ENCODE measurements at places on chromosomes 3 and 15.

DNA sequence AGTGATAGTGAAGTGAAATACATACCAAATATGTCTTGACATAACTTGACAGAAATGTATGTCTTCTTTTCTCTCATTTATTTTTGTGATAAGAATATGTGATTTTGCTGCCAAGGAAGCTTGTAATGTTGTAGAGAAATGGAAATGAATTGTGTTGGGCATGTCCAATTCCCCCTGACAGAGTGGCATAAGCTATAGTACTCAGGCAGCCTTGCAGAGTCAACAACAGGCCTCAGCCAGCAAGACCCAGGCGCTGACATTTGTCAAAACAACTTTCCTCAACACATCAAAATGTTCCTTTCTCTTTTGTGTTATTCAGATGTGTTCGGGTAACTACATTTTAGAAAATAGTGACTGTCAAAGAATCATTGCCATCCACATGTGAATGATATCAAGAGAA is 538.1 kb upstream of the ATP11B start:
- no peak for DNase-seq

DNA sequence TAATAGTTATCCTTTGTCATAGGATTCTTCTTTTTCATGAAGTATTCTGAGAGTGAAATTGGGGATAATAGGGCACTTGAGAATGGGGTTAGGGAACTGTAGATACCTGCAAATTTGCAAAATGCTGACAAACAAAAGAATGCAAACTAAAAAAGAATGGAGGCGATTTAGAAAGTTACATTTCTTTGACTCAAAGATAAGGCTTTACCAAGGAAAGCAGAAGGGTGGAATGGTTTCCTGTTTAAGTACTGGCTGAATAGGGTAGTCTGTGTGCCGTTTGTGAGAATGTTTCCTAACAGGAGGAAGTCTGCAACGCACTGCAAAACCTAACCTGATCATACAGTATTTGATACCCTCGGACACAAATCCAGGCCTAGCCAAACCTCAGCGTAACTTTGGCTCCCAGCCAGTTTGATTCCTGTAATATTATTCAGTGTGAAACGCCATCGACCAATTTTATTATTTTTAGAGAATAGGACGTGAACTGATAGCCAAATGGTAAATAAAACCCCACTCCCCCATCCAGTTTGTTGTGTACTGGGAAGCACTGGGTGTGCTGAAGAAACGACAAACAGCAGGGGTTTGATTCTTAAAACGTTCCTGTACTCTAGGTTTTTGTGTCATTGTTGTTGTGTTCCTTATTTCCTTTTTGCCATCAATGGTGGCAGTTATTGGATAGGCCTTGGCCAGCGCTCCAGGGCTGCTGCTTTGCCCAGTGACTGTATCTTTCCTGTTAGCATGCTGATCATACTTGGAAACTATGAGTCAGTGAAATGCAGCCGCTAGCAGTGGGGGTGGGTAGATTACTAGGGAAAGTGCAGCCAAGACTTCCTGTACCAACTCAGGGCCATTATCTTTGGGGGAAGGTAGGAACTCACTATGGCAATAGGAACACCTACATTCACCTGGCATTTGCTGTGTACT is 148.0 kb upstream of the TBL1XR1 start:
- DNase-seq = peak; percentile 73

DNA sequence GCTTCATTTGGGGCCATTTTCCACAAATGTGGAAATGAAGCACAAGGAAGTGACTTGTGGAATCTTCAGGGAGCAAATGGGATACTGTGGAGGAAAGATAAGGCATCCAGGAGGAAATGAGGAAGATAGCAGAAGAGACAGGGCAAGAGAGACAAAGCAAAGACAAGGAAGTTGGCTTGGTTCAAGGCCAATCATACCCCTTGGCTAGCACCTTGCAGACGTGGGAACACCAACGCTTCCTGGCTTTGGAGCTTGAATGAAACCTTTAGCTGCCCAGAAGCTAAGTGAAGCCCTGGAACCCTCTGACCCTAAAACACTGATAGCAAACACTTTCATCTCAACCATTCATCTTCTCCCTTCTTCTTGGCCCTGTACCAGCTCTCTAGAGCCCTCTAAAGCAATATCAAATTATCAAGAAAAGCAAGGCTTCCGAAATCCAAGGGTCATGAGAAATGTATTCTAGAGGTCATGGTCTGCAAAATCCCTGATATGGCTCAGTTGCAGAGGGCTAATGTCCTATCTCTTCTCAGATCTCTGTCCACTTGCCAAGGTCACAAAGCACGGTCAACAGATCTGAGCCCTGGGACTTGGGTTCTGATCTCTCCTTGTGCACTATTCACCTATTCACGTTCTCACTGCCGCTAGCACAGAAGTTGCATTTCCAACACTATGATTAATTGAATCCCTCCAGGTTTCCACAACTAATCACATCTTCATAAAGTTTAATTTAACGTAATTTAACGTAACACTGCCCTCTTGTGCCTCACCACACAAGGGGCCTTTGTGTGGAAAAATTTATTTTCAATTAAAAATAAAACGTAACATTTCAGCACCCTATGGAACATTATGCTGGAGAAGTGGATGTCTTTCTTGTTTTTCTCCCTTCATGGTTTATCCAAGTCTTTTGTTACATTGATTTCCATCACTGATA is 557.6 kb upstream of the ADAMTS9 start:
- no peak for DNase-seq

DNA sequence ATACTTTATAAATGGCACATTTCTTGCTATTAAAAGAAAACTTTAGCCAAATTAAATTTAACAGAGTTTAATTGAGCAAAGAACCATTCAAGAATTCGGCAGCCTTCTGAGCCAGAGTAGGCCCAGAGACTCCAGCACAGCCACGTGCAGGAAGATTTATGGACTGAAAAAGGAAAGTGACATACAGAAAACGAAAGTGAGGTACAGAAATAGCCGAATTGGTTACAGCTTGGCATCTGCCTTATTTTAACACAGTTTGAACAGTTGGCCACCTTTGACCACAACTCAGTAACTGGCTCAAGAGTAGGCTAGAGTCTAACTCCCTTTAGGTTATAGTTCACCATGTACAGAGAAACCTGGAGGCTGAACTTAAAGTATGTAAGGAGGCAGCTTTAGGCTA is 17.6 kb downstream of the CFAP44 start:
- DNase-seq = no peak

DNA sequence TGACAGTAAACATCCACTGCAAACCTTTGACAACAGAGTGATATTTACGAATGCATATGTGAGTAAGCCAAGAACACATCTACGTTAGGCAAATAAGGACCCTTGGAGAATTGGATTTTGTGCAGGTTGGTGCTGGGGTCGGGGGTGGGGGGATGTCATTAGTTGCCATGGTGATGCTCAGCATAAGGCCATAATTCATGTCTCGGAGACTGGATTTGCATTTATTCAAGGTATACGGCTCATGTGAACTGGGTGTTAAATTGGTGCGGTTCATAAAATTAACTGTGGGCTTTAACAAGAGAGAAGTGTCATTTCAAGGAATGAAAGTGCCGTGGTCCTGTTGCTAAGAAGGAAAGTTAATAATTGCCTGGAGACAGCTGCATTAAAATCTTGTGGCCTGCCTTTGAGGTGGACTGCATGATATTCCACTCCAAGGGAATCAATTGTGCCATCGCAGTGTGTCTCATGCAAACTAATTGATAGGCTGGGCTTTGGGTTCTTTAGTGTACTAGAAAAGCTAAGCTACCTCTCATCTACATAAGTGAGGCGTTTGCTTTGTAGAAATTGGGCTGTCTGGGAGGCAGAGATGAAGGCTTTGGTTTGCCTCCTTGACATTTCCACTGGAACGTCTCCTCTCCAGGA is 228.9 kb upstream of the FEZF2 start:
- DNase-seq = no peak

DNA sequence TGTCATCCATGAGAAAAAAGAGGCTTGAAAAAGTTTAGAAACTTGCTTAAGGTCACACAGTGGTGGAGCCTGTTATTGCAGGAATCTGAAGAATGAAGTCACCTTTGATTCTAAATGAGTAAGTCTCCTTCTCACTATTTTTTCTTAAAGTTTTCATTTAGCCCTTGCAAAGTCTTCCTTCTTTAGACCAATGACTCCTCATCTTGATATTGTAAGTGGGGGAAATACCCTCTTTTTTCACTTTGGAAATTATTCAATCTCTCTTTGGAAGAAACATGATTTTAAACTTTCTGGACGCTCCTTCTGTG is 787 bp upstream of the SLMAP start:
- peak; percentile 65 for DNase-seq

- DNase-seq = no peak
Measured at GRCh38 chr3:117548600-117548999, 839.0 kb downstream of the TUSC7 start.

- DNase-seq = no peak
Measured at GRCh38 chr15:63986185-63986680, 60.1 kb downstream of the DAPK2 start.

- no peak for DNase-seq
Measured at GRCh38 chr3:103085465-103085864, 650.6 kb downstream of the ZPLD1 start.

DNA sequence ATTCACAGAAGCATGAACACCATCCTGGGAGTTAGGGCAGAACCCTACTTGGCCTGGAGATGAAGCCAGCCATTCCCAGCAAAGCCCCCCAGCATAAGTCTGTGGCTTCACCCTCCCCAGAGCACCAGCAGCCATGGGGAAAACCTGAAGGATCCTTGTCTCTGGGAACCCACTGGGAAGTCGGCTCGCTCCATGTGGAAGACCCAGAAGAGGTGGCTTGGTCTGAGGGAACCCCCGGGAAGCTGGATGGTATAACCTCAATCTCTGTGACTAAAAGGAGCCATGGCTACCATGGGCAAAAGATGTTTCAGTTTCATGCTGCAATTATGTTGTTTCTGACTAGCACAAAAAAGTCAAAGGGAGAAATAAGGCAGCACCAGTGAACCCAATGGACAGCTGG is 11.8 kb upstream of the RPUSD3 start:
- no peak for DNase-seq
